Naive thymus-derived CD4-positive, alpha-beta T cell (primary cell): ENCODE measurements at places on chromosomes 5 and 9.

DNA sequence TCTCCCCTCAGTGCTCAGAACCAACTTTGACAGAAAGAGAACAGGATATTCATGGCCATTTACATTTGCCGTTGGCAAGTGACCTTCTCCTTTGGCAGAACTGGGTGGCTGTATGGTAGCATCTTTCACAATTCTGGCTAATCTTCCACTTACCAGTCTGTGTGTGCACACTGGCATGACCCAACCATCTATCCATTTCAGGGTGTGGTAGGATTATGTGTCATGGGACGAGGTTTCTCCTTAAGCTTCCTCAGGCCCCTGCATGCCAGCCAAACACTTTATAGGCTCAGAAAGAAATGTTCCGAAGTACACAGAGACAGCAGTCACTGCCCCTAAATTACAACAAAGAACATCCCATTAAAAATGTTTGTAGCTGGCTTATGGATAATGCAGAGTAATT lies 497.1 kb downstream of the NFIB start:
- DNase-seq, result no peak

DNA sequence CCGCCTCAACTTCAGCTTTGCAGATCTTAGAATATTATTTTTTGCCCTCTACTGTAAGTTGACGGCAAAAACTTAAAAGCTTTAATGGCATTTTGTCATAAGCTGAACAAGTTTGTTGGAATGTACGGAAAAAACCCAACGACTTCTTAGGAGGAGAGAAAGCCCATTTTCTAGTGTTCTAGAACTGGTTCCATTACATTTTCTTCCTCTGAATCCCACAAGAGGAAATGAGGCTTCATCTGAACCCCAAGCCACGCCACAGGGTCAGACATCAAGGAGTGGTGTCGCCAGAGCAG lies 113.7 kb downstream of the LHFPL2 start:
- no peak for DNase-seq

- no peak for DNase-seq
Observed at GRCh38 chr9:79989079-79989478, 417.3 kb downstream of the TLE4 start.

DNA sequence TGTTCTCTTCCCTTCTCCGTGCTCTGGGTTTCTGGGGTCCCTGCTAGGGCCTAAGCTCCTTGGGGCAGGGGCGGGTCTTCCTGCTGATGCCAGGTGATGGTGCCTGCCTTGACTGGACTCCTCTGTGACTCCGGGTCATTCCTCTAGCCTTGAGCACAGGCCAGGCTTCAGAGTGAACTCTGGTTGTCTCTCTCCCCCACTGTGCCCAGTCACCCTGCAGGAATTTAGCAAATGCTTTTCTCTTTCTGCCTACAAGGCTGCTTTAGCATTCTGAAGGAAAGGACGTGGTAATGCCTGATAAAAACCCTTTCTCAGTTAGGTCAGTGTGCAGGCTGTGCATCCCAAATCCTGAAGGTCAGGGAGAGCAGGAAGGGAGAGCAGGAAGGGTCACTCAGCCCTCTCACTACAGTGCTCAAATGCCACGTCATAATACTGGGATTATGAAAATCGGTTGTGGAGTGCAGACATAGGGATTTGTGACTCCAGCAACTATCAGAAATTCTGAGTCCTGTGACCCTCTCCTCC lies 2.7 kb downstream of the CXCL14 start:
- no peak for DNase-seq

DNA sequence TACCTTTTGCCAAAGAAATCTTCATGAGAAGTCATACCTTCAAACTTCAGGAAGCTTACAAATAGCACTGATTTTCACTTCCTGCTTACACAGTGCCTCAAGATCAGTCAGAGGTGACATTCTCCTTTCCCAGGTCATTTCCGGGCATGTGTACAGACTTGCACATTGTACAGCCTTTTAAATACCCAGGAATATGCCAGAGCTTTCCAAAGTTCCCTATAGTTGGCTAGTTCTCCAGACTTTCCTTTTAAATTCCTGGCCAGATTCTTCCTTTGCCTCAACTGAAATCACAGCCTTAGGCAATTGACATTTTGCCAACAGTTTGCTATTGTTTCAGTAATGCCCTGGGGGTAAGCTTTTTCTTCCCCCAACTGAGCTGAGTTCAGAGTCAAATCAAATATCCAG lies 47.2 kb downstream of the RFX3 start:
- DNase-seq, result peak; percentile 9

DNA sequence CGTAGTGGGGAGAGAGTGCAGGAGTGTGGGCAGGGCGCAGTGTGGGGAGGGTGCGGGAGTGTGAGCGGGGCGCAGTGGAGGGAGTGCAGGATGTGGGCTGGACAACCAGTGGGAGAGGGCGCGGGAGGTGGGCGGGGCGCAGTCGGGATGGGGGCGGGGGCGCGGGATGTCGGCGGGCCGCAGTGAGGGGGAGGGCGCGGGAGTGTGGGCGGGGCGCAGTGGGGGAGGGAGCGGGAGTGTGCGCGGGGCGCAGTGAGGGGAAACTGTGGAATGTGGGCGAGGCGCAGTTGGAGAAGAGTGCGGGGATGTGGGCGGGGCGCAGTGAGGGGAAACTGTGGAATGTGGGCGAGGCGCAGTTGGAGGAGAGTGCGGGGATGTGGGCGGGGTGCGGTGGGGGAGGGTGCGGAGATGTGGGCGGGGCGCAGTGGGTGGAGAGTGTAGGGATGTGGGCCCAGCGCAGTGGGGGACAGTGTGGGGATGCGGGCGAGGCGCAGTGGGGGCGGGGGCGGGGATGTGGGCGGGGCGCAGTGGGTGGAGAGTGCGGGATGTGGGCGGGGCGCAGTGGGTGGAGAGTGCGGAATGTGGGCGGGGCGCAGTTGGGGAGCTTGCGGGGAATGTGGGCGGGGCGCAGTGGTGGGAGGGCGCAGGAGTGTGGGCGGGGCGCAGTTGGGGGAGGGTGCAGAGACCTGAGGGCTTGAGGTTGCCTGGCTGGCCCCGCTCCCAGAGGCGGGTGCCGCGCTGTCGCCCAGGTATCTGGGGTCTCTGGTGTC lies at the start of gene NXNL2:
TSS of gene NXNL2 (plus strand) at position 723 of the 770 bp plus-strand sequence. CDS start 257 bp downstream, outside the sequence.
- DNase-seq, result peak; percentile 46

DNA sequence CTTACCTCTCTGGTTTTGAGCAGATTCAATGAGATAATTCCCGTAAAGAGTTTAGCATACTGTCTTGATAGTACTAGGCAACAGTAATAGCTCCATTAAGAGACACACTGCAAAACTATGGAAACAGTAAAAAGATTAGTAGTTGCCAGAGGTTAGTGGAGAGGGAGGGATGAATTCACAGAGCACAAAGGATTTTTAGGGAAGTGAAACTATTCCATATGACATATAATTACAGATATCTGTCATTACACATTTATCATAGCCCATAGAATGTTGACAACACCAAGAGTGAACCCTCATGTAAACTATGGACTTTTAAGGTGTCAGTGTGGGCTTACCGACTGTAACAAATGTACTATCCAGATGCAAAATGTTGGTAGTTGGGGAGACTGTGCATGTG lies 176.4 kb upstream of the PLCXD3 start:
- no peak for DNase-seq

DNA sequence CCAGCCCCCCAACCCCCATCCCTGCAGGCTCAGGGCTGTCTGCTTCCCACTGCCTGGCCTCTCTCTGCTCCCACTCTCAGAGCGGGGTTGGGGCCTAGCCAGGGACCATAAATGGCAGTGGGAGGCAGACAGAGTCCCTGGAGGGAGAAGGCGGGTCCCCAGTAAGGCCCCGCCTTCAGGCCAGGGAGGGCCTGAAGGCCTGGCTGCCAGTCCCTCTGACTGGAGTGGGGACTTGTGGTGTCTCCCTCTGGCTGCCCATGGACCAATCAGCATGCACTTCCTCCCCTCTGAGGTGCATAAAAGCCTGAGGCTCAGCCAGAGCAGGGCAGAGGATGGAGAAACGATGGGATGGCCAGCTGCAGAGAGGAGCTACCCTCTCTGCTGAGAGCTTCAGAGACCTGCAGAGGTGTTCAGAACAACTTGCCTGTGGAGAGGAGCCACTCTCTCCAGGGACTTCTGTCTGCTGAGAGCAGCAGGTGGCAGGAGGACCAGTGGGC lies 2.7 kb upstream of the BTNL9 start:
- no peak for DNase-seq
